Stimulated activated CD8-positive, alpha-beta memory T cell treated with anti-CD3 and anti-CD28 coated beads, Interleukin-2, amount 100 ng/mL, for 1 hour (primary cell): ENCODE measurements at places on chromosomes 2 and 18.

GRCh38 chr2:200613692-200614091 lies 27.9 kb downstream of the AOX1 start:
- DNase-seq, result no peak

GRCh38 chr2:174763780-174764179 lies 492 bp downstream of the CHRNA1 start:
- DNase-seq, result no peak

DNA sequence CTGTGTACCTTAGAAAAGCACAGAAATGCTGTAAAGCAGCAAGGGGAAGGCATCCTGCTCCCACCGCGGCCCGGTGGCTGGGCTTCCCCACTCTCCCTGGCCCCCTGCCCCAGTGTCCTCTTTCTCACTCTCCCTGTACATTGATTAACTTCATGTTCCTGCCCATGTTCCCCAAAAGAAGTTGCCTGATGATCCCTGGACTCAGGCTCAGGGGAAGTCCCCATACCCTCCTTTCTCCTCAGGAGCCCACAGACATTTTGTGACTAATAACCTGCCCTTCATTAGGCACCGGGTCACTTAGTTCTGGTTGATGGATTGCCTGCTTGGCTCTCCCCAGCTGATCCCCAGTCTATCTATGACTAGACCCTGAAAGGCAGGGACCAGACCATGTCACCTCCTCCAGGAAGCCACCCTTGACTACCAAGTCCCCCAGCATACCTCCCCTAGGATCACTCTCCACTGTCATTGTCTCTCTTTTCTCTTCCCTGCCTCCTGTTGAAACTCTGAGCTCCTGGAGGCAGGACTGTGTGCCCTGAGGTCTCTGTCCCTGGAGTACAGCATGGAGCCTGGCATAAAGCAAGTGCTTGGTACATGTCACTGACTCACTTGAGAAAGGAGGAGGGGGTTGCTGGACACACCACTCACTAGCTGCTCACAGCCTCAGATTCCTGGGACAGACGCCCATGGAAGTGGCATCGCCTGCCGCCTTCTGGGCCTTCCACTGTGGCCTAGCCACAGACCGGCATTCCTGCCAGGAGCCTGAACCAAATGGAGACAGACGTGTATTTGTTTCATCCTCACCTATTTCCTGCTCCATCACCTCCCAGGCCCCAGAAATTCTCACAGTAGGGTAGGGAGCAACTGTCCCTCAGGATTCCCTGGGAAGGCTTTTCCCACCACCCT lies 13.5 kb downstream of the MALL start:
- no peak for DNase-seq

DNA sequence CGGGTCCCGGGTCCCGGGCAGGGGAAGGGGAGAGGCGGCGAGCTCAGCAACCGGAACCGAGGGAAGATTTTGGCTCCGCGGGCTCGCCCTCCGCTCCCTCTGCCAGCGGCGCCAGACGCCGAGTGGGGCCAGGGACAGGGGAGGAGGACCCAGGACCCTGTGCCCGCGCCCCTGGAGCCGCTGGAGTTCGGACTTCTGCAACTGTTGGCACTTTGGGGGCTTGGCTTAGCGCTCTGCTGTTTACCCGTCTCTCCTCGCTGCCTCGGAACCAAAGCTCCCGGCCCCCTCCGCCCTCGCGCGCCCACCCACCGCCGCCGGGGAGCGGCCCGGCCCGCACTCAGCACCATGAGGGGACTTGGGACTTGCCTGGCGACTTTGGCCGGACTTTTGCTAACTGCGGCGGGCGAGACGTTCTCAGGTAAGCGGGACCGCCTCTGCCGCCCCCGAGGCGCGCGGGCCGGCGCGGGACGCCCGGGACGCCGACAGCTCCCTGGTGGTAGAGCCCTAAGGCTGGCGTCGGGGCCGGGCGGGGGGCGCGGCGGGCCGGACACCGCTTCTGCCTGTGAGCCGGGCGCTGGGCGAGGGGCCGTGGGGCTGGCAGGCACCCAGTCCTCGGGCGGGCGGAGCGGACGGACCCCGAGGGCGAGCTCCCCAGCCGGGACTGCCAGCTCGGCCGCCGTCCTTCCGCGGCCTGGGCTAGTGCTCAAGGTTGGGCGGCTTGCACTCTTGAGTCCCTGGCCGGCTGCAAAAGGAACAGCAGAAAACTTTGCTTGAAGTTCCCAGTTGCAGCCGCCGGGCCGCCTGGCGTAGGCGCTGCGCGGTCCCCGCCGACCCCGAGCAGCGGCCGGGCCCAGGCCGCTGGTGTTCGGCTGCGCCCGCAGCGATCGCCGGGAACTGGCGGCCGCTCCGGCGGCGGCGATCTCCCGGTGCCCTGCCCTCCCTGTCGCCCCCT lies 634 bp downstream of the PTPRM start:
- DNase-seq, result no peak

DNA sequence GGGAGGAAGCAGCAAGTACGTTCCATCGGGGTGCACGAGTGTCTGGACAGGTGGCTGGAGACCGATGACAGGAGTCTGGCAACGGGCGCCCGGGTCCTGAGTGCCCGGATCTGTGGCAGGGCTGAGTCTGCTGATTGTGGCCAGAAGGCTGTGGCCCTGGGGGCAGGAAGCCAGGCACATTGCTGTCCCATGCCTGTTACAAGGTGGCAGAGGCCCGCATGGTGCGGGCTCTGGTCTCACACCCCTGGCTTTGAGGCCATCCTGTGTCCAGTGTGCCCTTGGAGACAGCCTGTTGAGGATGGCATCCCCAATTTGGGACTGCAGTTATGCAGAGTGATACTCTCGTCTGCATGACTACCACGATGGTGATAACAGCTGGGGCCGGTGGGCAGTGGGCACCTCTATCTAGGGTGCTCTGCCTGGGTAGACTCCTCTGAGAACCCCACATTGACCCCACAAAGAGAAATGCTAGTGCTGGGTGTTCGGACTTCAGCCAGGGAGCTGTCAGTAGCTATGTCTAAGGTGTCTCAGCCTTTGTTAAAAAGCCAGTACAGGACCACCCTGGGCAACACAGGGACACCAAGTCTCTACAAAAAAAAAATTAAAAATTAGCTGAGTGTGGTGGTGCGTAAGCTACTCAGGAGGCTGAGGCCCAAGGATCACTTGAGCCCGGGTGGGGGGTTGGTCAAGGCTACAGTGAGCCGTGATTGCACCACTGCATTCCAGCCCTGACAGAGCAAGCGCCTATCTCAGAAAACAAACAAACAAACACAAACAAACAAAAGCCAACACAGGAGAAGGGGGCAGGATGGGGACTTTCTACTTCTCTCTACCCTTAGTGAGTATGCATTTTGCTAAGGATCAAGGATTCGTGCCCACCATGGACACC lies 88.3 kb downstream of the RHOB start:
- no peak for DNase-seq

DNA sequence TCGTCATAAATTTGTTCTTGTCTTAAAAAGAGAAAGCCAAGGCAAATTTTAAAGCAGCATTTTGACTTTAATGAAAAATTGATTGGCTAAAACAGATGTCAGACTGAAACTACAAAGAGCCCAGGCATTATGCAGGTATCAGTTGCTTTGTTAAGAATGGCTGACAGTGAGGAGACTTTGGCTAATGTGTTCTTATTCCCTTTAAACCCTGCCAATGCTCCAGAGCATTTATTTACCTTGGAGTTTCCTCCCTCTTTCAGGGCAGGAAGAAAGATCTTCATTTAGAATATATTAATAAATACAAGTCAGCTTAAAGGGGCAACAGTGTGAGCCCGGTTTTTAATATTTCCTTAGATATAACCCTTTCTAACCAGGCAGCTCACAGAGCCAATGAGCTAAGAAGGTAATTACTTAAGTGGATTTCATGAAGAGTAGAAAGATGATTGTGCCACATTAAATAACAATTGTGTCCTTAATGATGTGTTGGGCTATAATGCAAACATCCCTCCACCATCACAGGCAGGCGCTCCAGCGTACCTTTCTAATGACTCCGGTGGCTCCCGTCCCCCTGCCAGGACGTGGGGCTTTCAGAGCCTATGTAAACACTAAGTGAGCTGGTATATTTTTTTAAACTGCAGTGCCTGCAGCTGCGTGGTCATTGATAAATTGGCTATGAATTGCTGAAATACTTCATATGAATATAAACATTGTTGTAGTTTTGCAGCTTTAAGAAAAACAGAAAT lies 349.4 kb upstream of the POU3F3 start:
- no peak for DNase-seq

DNA sequence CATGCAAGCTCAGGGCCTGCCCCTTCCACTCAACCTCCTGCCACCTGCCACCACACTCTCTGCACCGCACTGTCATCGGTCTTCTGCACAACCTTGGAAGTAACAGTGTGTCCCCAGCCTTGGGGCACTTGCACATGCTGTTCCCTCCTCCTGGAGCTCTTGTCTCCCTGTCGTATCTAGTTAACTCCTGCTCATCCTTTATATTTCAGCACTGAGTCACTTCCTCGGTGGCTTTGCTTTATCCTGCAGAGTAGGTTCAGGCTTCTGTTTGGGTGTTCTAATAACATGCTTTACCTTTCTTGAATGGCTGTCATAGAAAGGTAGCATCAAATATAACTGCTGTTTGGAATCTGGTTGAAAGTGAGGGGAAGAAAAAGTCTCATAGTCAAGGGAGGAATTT lies 25.3 kb downstream of the PAX8 start:
- DNase-seq, result no peak
